ENCODE measurements at places on chromosomes 1 and 21. TPM values are rescaled to one million over a fixed set of nuclear protein-coding genes. Genes with fewer than 3 reads are reported as not detected.
A peak's percentile ranks its signal among the peaks of the same experiment; 100 is the strongest.

RXRG gene
- total RNA-seq = 2.2 TPM

TIE1 gene
- 1.2 TPM for total RNA-seq

NBPF6 gene
- not detected for total RNA-seq

PTP4A2 gene
- 157 TPM for total RNA-seq

DNA sequence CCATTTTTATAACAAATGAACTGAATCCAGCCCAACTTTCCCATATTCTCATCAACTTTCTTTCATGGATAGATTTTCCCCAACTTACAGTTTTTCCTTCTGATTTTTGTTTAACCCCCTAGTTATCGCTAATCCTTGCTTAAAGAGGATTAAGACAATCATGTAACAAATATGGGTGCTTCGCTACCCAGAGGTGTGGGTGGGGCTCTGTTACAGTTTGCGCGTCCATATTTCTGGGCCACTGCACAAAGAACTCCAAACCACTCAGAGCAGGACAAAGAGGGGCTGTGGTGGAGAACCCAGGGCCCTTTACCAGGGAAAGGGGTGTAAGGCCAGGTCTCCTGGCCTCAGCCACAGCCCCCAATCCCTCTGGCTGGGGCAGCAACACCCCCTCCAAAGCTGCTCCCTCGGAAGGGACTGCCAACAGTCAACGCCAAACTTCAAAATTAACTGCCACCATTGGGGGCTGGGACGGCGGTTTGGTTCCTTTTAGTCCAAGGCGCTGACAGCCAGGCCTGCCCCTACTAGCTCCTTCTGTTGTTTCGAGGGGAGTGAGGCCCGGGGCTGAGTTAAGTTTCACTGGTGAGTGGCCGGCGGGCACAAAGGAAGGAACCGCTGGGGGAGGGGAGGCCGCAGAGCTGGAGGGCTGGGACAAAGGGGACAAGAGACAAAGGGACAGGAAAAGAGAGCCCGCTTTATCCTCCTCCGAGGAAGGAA is 27.9 kb downstream of the SSBP3 start:
- DNase-seq = no peak
- peaks cover 14% of the 10 kb centered on the region for H3K36me3 ChIP-seq
- no peak overlapping the region for H3K4me3 ChIP-seq
- H3K27ac ChIP-seq = peak overlapping the region; percentile 96

GRCh38 chr21:34612056-34612455 is 2.9 kb downstream of the RCAN1 start:
- H3K36me3 ChIP-seq = no peaks in the 10 kb centered on the region
- H3K4me1 ChIP-seq = peaks cover 10% of the 10 kb centered on the region
- peaks cover 29% of the 10 kb centered on the region for H3K27me3 ChIP-seq
- H3K4me3 ChIP-seq = no peak overlapping the region

- H3K27me3 ChIP-seq = no peaks in the 10 kb centered on the region
- H3K4me3 ChIP-seq = no peak overlapping the region
- DNase-seq = no peak
- H3K36me3 ChIP-seq = peaks cover 24% of the 10 kb centered on the region
Measured at GRCh38 chr1:61781151-61781550, 38.9 kb downstream of the PATJ start.

DNA sequence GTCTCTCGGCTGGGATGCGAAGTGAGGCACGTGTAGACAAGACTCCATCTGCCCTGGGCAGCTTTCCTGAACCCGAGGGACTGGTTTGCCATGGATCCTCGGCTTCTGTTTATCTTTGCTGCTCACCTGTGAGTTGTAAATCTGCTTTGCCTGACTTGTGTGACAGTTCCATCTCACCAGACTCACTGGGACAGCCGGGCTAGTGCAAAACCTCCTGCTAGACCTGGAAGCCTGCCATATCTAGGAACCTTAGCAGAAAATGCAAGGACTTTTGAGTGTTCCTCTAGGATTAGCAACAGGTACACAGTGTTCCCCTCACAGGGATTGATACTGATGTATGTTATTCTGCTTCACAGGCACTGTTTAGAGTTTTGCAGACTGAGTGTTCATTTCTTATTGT is 218.6 kb downstream of the URB2 start:
- no peak overlapping the region for H3K27ac ChIP-seq
- no peak for DNase-seq
- peaks cover 23% of the 10 kb centered on the region for H3K4me1 ChIP-seq
- peaks cover 71% of the 10 kb centered on the region for H3K27me3 ChIP-seq
- H3K4me3 ChIP-seq = no peak overlapping the region

- peak overlapping the region; percentile 15 for H3K27ac ChIP-seq
- no peaks in the 10 kb centered on the region for H3K27me3 ChIP-seq
- peaks cover 45% of the 10 kb centered on the region for H3K4me1 ChIP-seq
Measured at GRCh38 chr1:206953626-206954025, 7.4 kb upstream of the PIGR start.

- peak overlapping the region; percentile 99 for H3K4me3 ChIP-seq
- peaks cover 8% of the 10 kb centered on the region for H3K36me3 ChIP-seq
- peaks cover 22% of the 10 kb centered on the region for H3K4me1 ChIP-seq
- DNase-seq = peak; percentile 55
- peak overlapping the region; percentile 100 for H3K27ac ChIP-seq
Measured at GRCh38 chr1:46301808-46302640, 1.4 kb downstream of the LRRC41 start.

DNA sequence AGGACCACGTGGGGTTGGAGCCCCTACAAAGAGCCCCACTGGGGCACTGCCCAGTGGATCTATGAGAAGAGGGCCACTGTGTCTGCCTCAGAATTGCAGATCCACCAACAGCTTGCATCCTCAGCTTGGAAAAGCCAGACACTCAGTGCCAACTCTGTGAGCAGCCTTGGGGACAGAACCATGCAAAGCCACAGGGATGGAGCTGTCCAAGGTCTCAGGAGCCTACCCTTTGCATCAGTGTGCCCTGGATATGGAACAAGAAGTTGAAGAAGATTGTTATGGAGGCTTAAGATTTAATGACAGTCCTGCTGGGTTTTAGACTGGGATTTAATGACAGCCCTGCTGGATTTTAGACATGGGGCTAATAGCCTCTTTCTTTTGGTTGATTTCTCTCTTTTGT is 1670.9 kb downstream of the PLA2G4A start:
- H3K4me1 ChIP-seq = no peaks in the 10 kb centered on the region
- no peak for DNase-seq
- no peaks in the 10 kb centered on the region for H3K27me3 ChIP-seq
- H3K36me3 ChIP-seq = no peaks in the 10 kb centered on the region
- no peak overlapping the region for H3K27ac ChIP-seq
- H3K4me3 ChIP-seq = no peak overlapping the region

DNA sequence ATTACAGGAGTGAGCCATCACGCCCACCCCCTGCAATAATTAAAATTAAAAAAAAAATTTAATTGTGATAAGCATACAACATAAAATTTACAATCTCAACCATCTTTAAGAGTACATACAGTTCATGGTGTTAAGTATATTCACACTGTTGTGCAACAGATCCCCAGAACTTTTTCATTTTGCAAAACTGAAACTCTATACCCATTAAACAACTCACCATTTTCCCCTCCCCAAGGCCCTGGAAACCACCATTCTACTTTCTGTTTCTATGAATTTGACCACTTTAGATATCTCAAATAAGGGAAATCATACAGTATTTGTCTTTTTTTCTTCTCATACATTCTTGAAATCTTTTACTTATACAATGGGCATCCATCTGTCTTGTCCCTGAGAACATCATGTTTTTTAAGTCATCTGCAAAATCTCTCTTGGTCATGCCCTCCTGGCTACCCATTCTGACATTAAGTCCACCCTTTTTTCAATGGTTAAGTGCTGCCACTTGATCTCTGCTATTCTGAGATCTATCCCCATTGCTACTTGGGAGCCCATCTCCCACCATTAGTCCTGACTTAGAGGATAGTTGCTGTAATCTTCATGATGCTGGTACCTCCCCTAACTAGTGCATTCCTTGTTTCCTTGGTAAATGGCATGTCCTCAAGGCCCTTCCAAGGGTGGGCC is 39.4 kb upstream of the ZFYVE9 start:
- peaks cover 6% of the 10 kb centered on the region for H3K27me3 ChIP-seq
- H3K4me1 ChIP-seq = peaks cover 9% of the 10 kb centered on the region
- no peaks in the 10 kb centered on the region for H3K36me3 ChIP-seq

DNA sequence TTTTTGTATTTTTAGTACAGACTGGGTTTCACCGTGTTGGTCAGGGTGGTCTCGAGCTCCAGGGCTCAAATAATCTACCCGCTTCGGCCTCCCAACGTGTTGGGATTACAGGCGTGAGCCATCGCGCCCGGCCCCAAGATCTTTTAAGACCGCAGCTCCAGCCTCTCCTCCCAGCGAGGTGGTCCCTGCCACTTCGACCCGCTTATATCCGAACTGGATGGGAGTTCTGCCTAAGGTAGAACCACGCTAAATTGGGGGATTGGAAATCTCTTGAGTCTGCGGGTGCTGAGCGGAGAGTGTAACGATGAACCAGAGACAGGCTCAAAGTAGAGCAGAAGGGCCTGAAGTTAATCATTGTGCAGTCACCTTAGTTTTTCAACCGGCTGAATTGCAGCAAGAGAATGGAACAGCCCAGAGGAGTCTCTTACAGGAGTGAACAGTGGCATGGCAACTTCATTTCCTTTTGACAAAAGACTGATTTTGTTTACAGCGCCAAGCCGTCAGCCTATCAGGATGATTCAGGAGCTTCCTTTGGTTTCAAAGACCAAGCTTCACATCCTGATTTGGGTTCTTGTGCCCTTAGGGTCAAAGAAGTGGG is 726 bp upstream of the CYB5R1 start:
- H3K27me3 ChIP-seq = peaks cover 3% of the 10 kb centered on the region
- H3K36me3 ChIP-seq = peaks cover 5% of the 10 kb centered on the region
- H3K4me1 ChIP-seq = peaks cover 14% of the 10 kb centered on the region
- no peak for DNase-seq
- H3K27ac ChIP-seq = peak overlapping the region; percentile 95

DNA sequence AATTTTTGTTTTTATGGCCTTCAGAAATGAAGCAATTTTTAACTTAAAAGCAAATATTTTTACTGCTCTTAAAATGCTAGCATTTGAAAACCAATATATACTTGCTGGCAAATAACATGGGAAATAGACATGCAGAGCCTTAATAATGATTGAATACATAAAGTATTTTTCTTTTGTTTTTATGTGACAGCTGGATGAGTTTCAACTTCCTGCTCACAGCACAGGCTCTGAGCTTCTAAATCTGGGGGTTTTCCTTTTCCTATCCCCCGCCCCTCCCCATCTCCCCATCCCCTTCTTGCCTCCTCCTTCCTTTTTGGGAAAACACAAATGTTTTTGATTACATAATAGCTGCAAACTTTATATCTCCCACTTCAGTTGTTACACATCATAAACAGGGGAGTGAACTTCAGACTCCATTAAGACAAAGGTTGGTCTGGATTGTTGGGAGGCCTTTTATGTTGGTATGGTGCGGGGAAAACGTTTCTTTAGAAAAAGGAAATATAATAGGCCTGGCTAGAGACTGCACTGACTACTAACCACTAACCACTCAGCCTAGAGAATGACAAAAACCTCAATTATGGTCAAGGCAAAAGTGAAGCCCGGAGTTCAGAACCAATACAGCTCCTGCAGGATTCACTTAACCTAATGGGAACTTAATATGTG is 116.1 kb upstream of the GORAB start:
- no peak overlapping the region for H3K27ac ChIP-seq
- no peaks in the 10 kb centered on the region for H3K4me1 ChIP-seq
- H3K4me3 ChIP-seq = no peak overlapping the region
- H3K36me3 ChIP-seq = no peaks in the 10 kb centered on the region

DNA sequence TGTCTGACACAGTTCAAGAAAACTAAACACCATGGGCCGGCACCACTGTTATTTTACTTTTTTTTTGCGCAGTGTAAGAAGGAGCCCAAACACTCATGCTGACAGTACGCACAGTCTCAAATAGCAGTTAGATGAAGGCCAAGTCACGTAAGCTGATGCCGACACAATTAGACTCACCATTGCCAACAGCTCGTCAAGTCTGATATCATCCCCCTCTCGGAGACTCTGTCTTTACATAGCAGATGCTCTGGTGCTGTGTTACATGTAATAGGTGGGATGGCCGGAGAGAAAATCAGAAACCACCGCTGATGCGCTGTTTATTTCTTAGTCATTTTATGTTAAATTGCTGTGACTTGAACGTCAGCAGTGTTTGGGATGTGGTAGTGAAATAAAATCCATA is 49.3 kb downstream of the TGFB2 start:
- no peak for DNase-seq
- no peak overlapping the region for H3K27ac ChIP-seq
- H3K36me3 ChIP-seq = peaks cover 6% of the 10 kb centered on the region
- H3K4me3 ChIP-seq = no peak overlapping the region
- H3K4me1 ChIP-seq = peaks cover 20% of the 10 kb centered on the region

DNA sequence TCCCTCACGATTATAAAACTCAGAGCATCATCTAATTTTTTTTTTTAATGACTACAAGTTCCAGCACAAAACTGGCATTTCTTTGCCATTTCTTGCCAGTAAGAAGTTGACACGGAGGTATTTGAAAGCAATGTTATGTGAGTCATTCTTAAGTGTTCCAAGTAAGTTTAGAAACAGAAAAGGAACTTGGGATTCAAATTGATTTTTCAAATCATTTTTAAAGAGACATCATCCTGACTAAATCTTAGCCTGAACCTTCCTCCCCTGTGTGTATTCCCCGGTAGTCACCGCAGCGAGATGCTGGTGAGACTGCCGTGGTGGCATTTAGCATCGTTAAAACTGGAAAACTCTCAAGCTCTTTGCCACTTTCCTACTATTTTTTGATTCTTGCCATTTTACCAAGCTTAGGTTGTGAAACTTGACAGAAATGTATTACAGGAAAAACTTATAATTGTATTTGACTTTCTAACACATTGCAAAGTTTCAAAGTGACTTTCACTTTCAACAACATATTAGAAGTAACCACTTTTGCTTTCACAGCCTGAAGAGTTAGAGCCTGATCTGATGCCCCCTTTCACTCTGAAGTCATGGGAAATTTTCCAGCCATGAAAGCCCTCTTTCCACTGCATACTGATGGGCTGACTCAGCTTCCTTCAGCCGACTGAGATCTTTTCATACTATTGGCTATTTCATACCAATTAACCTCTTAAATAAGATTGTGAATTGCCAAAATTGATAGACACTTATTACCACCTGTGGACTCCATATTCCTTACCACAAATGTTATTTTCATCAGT is 61.4 kb downstream of the OLFML2B start:
- no peak for DNase-seq
- no peak overlapping the region for H3K27ac ChIP-seq
- H3K4me3 ChIP-seq = no peak overlapping the region
- peaks cover 11% of the 10 kb centered on the region for H3K36me3 ChIP-seq

GRCh38 chr1:174971466-174971865 is 28.3 kb upstream of the CACYBP start:
- no peak for DNase-seq
- peaks cover 13% of the 10 kb centered on the region for H3K36me3 ChIP-seq
- H3K27ac ChIP-seq = no peak overlapping the region
- H3K4me1 ChIP-seq = peaks cover 24% of the 10 kb centered on the region
- H3K4me3 ChIP-seq = no peak overlapping the region

GRCh38 chr21:46061950-46062349 is 36.0 kb upstream of the COL6A2 start:
- H3K36me3 ChIP-seq = no peaks in the 10 kb centered on the region
- H3K4me1 ChIP-seq = peaks cover 11% of the 10 kb centered on the region
- peaks cover 20% of the 10 kb centered on the region for H3K27me3 ChIP-seq
- no peak for DNase-seq

- H3K27me3 ChIP-seq = no peaks in the 10 kb centered on the region
Measured at GRCh38 chr1:203880606-203881005, 19.2 kb downstream of the SNRPE start.

- peaks cover 39% of the 10 kb centered on the region for H3K4me1 ChIP-seq
- no peaks in the 10 kb centered on the region for H3K36me3 ChIP-seq
- no peak overlapping the region for H3K4me3 ChIP-seq
- H3K27ac ChIP-seq = no peak overlapping the region
- peaks cover 22% of the 10 kb centered on the region for H3K27me3 ChIP-seq
Measured at GRCh38 chr1:240613356-240614142, 1.6 kb upstream of the GREM2 start.

GRCh38 chr1:231899713-231900435 is 273.3 kb downstream of the DISC1 start:
- no peaks in the 10 kb centered on the region for H3K4me1 ChIP-seq
- DNase-seq = no peak
- H3K27ac ChIP-seq = no peak overlapping the region
- H3K4me3 ChIP-seq = no peak overlapping the region
- H3K36me3 ChIP-seq = no peaks in the 10 kb centered on the region
- no peaks in the 10 kb centered on the region for H3K27me3 ChIP-seq

Measured in progenitor cell of endocrine pancreas (in vitro differentiated cells).